HTR-8/SVneo (cell line): ENCODE measurements at places on chromosomes 6 and 20.

GRCh38 chr6:151842816-151843215 is 35.3 kb downstream of the ESR1 start:
- no peak for DNase-seq

DNA sequence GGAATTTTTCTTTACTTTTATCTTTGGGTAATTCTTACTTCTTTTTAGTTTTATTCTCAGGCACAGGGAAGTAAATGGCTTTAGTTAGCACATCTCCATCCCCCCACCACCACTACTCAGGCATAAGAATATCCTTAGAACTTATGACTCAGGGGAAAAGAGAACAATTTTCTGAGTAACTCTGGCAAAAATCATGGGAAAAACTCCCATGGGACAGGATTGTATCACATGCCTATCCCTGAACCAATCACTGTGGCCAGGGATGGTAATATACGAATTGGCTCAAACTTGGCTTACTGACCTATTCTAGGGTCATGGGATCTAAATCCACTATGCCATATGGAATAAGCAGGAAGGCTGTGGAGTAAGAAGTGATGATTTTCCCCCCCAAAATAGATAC is 339.1 kb downstream of the BTBD3 start:
- no peak for DNase-seq

- DNase-seq, result no peak
Measured at GRCh38 chr6:121838842-121839241, 403.4 kb downstream of the GJA1 start.

GRCh38 chr6:140663094-140663493 is 1288.6 kb upstream of the CITED2 start:
- DNase-seq, result no peak

GRCh38 chr6:53310771-53311585 is 37.8 kb downstream of the ELOVL5 start:
- no peak for DNase-seq

DNA sequence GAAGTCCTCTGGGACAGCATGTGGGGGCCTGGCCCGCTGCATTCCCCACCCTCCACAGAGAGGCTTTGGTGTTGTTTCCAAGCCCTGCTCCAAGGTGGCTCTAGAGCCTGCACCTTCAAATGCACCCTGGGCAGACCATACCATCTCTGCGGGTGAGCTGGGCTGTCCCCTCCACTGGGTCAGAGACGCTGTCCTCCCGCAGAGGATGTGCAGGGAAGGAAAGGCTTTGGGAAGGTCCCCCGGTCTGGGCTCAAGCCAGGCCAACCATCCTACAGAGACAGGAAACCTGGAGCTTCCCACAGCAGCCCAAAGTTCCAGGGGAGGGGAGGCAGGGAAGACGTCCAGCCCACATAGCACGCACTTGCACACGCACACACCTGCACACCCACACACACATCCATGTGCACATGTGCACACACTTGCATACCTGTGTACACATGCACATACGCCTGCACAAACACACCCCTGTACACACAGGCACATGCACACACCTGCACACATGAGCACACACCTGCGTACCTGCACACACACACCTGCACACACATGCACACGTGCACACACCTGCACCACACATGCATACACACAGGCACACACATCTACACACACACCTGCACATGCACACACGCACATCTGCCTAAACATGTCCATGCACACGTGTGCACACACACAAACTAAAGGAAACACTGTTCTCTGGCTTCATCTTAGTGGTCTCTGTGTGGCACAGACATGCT is 155.4 kb downstream of the ERMARD start:
- DNase-seq, result no peak

DNA sequence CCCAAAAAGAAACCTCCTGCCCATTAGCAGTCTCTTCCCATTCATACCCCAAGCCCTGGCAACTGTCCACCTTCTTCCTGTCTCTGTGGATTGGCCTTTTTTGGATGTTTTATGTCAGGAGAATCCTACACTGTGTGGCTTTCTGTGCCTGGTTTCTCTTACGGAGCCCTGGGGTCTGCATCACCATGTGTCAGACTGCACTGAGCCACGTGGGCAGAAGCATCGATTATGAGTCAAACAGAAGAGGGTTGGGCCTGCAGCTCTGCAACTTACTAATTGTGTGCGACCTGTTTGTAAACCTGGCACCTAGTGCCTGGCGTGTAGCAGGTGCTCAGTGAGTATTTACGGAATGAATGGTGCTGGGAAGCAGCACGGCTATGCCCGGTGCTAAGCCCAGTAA is 62.6 kb downstream of the IGF2R start:
- DNase-seq, result no peak

GRCh38 chr6:158072083-158072721 is 90.5 kb downstream of the SYNJ2 start:
- DNase-seq, result peak; percentile 76

DNA sequence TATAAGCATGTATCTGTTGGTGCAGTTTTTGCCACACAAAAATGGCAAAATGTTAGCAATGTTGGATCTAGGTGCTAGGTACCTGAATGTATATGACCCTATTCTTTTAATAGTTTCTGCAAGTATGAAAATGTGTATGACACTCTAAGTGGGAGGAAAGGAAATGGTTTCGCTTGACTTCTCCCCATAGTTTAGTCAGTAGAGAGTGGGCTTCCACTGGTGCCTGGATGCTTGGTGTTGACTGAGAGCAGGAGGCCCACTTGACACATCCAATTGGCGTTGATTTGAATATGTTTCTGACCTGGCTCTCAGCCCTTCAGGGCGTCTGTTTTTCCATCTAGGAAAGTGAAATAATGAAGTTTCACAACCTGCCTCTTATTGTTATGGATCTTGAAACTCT is 41.8 kb upstream of the GABRR1 start:
- no peak for DNase-seq

- DNase-seq, result no peak
Measured at GRCh38 chr6:15672291-15672690, 9.5 kb upstream of the DTNBP1 start.

- DNase-seq, result no peak
Measured at GRCh38 chr20:19646963-19647362, 111.1 kb upstream of the RIN2 start.

DNA sequence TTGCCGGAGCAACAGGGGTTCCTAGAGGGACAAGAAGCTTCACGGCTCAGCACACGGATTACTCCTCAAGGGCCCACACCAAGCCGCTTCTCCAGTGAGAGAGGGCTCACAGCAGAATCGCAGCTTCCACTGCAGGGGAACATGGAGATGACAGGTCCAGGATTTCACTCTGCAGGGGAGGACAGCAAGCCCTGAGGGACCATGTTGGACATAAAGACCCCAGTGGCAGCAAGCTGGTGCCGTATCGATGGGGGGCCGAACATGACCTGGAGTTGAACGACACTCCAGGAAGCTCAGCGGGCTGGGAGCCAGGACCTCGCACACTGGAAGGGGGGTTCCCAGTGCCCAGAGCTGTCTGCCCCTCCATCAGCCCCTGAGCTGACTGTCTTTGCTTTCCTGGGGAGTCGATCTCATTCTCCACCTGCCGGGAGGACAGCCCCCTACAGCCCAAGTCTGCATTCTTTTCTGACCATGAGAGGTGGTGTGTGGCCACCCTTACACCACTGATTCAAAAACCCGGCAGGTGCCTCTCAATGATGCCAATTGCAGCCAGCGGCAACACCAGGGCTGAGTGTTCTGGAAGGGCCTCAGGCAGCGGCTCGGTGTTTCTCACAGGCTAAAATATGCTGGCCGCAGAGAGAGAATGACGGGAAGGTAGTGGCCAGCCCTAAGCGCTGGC is 194.5 kb upstream of the CDH4 start:
- no peak for DNase-seq

GRCh38 chr20:34322267-34323105 is 19.3 kb upstream of the AHCY start:
- DNase-seq, result no peak

GRCh38 chr6:18335948-18336347 is 51.2 kb upstream of the RNF144B start:
- no peak for DNase-seq

DNA sequence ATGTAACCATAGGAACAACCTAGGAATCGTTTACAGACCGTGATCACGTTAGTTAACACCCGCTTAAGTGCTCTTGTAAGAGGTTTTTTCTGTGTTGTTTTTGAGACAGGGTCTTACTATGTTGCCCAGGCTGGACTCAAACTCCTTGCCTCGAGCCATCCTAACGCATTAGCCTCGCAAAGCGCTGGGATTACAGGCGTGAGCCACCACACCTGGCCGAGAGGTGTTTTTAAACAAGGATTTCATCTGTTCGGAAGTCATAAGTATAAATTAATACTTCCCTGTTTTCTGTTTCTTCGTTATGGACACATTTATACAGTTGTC is 727 bp downstream of the MRS2 start:
- no peak for DNase-seq

DNA sequence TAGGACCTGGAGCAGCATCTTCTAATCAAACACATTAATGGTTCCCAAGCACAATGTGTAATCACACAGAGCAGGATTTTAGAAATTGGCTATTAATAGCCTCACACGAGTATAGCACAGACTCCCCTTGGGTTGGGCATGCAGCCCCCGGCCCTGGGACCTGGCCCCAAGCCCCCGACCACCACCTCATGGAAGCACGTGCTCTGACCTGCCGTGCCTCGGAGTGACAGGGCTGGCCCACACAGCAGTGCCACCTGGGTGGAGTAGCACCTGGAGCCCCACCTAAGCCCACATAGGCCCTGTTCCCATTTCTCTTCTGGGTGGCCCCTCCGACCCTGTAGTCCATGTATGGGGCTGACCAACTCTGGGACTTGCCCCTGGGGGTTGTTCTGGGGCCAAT is 171.8 kb downstream of the TTLL2 start:
- DNase-seq, result no peak
